ENCODE measurements at places on chromosomes 6 and 20. TPM values are rescaled to one million over a fixed set of nuclear protein-coding genes. Genes with fewer than 3 reads are reported as not detected.

The BPI gene
- not detected for total RNA-seq

The RNF182 gene
- total RNA-seq: 2.8 TPM

GRCh38 chr6:28368522-28368921, 18.8 kb downstream of the ZKSCAN3 start:
- no peak overlapping the region for H3K27ac ChIP-seq
- no peaks in the 10 kb centered on the region for H3K4me1 ChIP-seq
- peaks cover 9% of the 10 kb centered on the region for H3K36me3 ChIP-seq
- DNase-seq: no peak
- no peak overlapping the region for H3K4me3 ChIP-seq
- no peaks in the 10 kb centered on the region for H3K27me3 ChIP-seq

The ID4 gene
- 90.9 TPM for total RNA-seq

- peaks cover 3% of the 10 kb centered on the region for H3K27me3 ChIP-seq
- H3K4me1 ChIP-seq: no peaks in the 10 kb centered on the region
- no peak overlapping the region for H3K4me3 ChIP-seq
- no peaks in the 10 kb centered on the region for H3K36me3 ChIP-seq
Measured at GRCh38 chr6:12421596-12421995, 131.4 kb downstream of the EDN1 start.

The PRSS16 gene
- total RNA-seq: 28.9 TPM

DNA sequence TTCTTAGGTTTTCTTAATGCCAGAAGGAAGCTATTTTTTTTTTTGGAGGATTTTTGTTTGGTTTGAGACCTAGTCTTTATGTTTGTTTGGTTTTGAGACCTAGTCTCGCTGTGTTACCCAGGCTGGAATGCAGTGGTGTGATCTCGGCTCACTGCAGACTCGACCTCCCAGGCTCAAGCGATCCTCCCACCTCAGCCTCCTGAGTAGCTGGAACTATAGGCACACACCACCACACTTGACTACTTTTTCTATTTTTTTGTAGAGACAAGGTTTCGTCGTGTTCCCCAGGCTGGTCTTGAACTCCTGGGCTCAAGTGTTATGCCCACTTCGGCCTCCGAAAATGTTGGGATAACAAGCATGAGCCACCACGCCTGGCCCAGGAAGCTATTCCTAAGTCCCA, 67.8 kb upstream of the NHSL1 start:
- peaks cover 13% of the 10 kb centered on the region for H3K4me1 ChIP-seq
- no peaks in the 10 kb centered on the region for H3K27me3 ChIP-seq
- no peak overlapping the region for H3K27ac ChIP-seq
- DNase-seq: no peak
- H3K4me3 ChIP-seq: no peak overlapping the region

DNA sequence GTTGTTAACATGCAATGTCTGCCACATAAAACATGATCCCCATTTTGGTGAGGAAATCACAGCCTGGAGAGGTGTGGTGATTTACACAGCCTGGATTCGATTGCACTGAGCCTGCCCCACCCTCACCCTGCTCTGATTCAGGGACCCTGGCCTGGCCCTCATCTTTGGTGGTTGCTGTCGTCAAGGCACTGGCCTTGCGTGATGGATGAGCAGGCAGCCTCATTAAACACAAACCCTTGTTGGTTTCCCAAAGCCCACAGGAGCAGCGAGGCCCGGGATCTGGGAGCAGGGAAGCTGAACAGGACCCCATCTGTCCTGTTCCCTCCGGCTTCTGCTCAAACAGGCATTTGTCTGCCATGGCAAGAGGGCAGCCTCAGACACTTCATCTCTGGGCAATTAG, 70.8 kb downstream of the CHMP4B start:
- DNase-seq: no peak
- H3K27me3 ChIP-seq: peaks cover 15% of the 10 kb centered on the region
- H3K4me1 ChIP-seq: peaks cover 12% of the 10 kb centered on the region
- no peak overlapping the region for H3K4me3 ChIP-seq
- H3K36me3 ChIP-seq: peaks cover 8% of the 10 kb centered on the region

DNA sequence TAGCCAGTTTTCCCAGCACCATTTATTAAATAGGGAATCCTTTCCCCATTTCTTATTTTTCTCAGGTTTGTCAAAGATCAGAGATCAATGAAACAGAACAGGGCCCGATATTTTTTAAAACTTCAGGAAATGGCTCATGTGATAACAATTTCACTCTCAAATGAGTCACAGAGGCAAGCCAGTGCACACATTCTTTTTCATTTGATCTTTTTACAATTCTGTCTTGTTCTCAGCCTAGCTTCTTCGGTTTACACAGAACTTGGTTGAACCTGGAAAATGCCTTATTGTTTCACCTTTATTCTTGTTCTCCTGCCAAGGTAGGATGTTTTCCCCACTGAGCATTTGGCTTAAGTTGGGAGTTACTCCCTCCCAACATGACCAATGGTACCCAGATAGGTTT, 258.9 kb downstream of the COL12A1 start:
- no peaks in the 10 kb centered on the region for H3K36me3 ChIP-seq
- H3K27ac ChIP-seq: no peak overlapping the region
- H3K4me3 ChIP-seq: no peak overlapping the region
- no peaks in the 10 kb centered on the region for H3K4me1 ChIP-seq
- DNase-seq: no peak

The RIPPLY2 gene
- 1.6 TPM for total RNA-seq
